ENCODE measurements at places on chromosomes 7 and 10.

DNA sequence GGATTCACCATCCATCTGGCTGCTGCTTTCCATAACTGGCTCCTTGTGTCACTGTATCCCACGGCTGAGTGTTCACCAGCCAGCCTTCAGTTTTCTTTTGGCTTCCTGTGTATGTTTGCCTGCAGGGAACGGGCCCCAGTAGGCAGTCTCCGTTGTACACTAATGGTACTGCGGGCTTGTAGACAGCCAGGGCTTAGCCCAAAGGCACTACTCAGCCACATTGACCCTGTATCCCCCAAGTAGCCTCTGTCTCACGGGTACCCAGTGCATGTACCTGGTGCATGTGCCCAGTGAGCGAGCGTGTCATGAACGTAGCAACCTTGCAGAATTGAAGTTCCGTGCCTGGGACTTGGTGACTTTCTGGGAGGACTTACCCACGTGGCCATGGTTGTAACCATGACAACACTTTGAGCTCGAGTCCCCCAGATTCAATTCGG, 6.1 kb downstream of the PFKFB3 start:
- DNase-seq: no peak

- DNase-seq: no peak
Observed at GRCh38 chr7:12281038-12281437, 69.9 kb downstream of the TMEM106B start.

GRCh38 chr10:98446151-98446660, 529 bp downstream of the HPS1 start:
- no peak for DNase-seq

GRCh38 chr7:150432915-150433892, 17.2 kb upstream of the GIMAP8 start:
- no peak for DNase-seq

GRCh38 chr7:115864082-115864481, 166.5 kb downstream of the TFEC start:
- DNase-seq: no peak

GRCh38 chr7:26278770-26279169, 12.9 kb upstream of the SNX10 start:
- DNase-seq: no peak

GRCh38 chr10:14326581-14326980, 4.1 kb downstream of the FRMD4A start:
- DNase-seq: no peak

- no peak for DNase-seq
Observed at GRCh38 chr10:113064039-113064438, 114.0 kb downstream of the TCF7L2 start.

- no peak for DNase-seq
Observed at GRCh38 chr10:99506416-99506815, 26.3 kb upstream of the NKX2-3 start.

GRCh38 chr7:142528608-142529408, 220.5 kb upstream of the PRSS1 start:
- DNase-seq: no peak

GRCh38 chr7:85289279-85289678, 102.4 kb upstream of the SEMA3D start:
- DNase-seq: no peak

GRCh38 chr10:125562737-125563136, 120.2 kb downstream of the TEX36 start:
- no peak for DNase-seq

DNA sequence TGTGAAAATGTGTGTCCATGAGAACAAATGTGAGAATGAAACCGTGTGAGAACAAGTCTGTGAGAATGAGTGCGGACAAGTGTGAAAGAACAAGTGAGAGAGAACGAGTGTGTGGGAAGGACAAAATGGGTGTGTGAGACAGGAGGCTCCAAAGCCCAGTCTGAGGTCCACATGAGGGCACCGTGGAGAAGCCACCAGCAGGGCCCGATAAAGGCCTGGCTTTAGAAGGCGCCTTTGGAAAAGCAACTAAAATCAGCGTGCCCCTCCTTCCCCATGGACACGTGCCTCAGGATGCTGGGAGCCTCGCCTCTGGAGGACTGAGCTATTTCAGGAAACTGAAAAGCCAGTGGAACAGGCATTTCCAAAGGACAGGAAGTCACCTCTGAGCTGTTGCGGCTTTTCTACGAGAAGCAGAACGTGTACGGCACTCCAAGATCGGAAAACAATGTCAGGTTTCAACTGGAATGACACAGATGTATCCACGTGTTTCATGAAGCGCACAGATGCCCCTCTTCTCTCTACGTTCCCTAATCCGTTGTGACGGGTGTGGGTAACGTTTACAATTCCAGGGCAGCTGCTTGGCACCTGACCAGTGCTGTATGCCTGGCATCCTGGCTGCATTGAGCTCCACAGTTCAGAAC, 46.4 kb downstream of the ESYT2 start:
- peak; percentile 76 for DNase-seq

DNA sequence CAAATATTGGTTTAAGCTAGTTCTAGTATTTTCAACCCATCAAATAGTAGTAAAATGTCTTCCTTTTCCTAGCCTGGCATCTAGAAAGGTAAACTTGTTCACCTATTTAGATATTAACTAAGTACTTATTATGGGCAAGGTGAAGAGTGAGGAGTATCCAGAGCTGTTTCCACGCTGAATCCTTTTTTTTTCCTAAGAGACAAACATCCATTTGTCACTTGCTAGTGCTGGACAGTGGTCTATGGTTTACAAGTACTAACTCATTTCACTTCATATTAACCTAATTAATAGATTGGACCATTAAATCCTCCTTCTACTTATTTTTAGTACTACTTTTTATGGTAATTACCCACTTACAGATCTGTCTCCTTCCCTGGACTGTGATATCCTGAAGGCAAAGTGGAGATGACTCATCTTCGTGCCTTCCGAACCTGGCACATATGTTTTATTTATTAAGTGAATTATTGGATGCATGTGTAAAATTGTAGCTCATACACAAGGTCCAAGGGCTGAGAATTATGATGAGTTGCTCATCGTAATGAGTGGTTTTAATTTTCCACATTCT, 159.6 kb upstream of the IGFBP3 start:
- no peak for DNase-seq

- no peak for DNase-seq
Observed at GRCh38 chr7:9017286-9017685, 583.9 kb downstream of the NXPH1 start.

DNA sequence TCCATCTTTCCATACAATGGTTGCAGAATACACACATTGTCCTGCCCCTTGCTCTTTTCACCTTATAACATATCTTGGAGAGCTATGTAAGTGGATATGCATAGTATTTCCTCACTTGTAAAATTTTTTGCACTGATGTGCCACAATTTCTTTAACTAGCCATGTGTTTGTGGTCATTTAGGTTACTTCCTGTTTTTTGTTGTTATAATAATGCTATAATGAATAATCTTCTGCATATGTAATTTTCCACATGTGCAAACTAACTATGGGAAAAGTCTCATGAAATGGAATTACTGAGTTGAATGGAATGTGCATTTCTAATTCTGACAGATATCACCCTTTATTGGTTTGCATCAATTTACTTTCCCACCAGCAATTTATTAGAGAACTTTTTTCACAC, 2.8 kb downstream of the TAS2R41 start:
- DNase-seq: no peak

DNA sequence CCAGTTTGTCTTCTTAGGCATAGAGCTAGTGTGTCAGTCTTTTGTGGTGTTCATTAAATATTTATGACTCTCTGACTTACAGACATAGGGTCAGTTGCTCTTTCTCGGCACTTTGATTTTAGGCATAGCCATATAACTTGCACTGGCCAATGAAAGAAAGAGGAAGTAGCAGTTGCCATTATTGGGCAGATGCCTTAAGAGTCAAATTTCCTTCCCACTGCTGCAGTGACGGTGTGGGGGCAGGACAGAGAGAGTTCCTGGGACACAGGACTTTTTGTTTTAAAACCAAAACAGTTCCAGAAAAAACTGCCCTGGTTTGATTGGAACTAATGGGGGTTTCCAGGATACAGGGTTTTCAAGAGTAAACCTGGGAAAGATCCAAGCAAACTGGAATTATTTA, 60.2 kb upstream of the PHF14 start:
- DNase-seq: no peak

GRCh38 chr10:8288600-8288999, 234.1 kb downstream of the GATA3 start:
- DNase-seq: no peak

DNA sequence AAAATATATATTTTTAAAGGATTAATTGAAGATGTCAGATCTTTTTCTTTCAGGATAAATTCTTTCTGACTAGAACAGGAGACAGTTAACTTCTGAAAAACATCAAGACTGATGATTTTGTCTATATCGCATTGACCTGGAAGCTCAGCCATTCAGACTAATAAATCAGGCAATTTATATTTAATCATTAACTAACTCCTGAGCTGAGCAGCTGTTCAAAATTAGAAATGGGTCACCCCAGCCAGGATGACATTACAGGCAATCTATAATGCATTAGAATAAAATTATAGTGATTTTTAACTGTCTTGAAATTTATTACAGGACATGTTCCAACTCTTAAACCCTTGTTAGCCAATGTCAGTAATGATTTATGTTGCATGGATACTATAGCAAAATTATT, 139.9 kb downstream of the CDCA7L start:
- no peak for DNase-seq

DNA sequence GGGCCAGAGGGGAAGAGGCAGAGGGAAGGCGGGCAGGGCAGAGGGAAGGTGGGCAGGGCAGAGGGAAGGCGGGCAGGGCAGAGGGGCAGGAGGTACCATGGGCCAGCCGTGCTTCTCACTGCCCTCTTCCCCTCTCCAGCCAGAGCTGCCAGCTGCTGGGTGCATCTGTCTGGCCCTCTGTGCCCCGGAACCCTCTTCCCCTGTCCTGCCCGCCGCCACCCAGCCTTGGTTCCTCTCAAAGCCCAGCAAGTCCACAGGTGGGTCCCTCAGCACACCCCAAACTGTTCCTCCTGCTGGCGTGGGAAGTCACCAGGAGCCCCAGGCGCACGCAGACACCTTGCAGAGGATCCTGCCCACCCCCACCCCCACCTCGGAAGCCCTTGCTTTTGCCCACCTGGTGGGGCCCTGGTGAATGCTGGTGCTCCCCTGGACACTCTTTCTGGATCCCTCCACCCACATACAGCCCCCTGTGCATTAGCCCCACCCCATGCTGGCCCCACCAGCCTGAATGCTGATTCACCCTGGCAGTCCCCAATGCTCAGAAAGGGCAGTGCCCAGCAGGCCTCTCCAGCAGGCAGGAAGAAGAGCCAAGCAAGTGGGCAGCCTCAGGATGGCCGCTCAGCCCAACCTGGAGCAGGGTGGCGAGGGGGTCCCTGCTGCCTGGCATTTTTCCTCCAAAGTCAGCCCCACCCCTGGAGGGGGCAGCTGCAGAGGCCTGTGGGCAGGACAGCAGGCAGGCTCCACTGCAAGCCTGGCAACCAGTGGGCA, 1.9 kb upstream of the PWWP2B start:
- DNase-seq: no peak

DNA sequence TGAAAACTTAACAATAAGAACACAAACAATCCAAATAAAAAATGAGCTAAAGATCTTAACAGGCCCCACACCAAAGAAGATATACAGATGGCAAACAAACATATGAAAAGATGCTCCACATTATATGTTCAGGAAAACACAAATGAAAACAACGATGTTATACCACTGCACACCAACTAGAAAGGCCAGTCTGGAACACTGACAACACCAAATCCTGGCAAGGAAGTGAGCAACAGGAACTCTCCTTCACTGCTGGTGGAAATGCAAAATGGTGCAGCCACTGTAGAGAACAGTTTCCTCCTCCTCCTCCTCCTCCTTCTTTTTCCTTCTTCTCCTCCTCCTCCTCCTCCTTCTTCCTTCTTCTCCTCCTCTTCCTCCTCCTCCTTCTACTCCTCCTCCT, 12.2 kb upstream of the NCAPG2 start:
- DNase-seq: no peak

GRCh38 chr7:150997817-150998216, 7.0 kb downstream of the NOS3 start:
- DNase-seq: no peak

- no peak for DNase-seq
Observed at GRCh38 chr7:143507094-143507518, 29.4 kb downstream of the TAS2R41 start.

DNA sequence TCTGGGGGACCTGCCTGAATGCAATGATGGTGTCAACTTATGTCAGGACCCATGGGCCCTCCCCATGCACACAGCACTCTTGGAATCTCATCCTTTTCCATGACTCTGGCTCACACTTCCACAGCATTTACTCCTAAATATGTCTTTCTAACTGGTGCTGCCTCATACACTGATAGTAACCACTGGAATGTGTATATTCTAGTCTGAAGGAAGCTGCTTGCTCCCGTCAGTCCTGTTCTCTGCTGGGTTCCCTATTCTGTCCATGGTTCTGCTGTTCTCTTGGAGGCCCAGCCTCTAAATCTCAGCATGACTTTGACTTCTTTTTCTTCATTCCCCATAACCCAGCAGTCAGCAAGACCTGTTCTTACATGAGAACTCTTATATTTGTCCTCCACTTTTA, 1055.1 kb downstream of the KCNMA1 start:
- no peak for DNase-seq

GRCh38 chr7:75957021-75957736, 37.2 kb downstream of the TMEM120A start:
- no peak for DNase-seq

- no peak for DNase-seq
Observed at GRCh38 chr10:2777666-2778355, 289.5 kb upstream of the PFKP start.

DNA sequence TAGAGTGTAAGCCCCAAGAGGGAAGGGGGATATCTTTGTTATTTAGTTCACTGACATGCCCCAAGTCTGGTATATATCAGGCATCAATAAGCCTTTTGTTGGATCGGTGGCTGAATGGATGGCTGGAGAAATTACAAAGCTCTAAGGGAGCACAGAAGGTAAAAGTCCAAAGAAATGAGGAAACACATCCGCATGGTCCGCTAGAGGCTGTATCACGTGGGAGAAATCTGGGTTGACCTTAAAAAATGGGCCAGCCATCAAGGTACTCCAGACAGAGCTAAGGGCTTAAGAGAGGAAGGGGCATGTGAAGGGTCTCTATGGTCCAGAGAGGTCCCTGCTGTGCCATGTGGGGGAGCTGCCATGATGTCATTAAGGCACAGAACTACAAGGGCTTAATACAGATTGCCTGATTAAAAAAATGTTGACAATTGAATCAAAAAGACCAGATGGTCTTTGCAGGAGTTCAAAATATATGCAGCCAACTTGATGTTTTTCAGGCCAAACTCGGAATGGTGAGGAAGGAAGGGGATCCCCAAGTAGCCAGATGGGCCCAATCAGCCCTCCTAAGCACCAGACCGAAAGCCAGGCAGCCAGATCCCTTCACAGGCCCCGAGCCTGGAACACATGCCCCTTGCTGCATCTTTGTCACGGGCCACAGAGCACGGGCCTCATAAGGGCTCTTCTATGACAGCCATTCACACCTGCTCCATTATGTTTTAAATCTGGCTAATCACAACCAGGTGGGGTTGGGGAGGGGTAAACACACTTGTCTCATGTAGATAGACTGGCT, 31.9 kb downstream of the SCRN1 start:
- peak; percentile 35 for DNase-seq

- no peak for DNase-seq
Observed at GRCh38 chr7:130649004-130649790, 19.4 kb downstream of the COPG2 start.

- DNase-seq: no peak
Observed at GRCh38 chr7:27581119-27581518, 81.6 kb downstream of the HIBADH start.

Data from NCI-H2029 (cell line).